ENCODE measurements at places on chromosomes 6 and 20.
A peak's percentile ranks its signal among the peaks of the same experiment; 100 is the strongest.

GRCh38 chr6:104130343-104130742 is 729.4 kb downstream of the HACE1 start:
- no peak for DNase-seq

DNA sequence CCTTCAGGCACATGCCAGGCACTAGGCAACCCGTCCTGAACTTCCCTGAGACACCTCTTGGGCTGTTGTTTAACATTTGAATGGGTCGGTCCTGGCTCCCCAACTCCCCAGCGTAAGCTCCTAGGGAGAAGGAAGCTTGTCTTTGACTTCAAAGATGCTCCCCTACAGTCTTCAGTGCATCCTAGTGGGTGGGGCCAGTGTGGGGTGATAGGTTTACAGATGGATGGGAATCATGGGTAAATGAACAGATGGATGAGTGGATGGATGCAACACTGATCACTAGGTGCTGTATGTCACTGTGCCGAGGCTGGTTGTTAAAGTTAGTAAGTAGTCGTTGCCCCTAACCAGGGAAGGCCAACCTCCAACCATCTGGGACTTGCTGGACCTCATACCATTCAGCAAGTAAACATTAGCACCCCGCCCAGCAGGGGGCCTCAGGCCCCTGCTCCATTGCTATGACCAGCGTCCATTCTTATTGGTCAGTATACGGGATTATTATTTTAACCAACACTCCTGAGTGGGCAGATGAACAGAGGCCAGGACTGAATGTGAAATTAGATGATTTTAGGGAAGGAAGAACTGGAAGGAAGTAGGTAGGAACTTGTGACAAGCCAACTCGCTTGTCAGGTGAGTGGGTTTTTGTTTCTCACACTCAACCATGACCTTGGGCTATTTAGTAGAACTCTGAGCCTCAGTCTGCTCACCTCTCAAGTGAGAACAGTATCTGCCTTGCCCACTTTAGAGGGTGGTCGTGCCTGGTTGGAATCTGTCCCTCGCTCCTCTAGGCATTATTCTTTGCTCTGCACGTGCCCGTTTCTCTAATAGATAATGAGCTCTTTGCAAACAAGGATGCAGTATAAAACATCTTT is 82.9 kb upstream of the FOXP4 start:
- peak; percentile 55 for DNase-seq

DNA sequence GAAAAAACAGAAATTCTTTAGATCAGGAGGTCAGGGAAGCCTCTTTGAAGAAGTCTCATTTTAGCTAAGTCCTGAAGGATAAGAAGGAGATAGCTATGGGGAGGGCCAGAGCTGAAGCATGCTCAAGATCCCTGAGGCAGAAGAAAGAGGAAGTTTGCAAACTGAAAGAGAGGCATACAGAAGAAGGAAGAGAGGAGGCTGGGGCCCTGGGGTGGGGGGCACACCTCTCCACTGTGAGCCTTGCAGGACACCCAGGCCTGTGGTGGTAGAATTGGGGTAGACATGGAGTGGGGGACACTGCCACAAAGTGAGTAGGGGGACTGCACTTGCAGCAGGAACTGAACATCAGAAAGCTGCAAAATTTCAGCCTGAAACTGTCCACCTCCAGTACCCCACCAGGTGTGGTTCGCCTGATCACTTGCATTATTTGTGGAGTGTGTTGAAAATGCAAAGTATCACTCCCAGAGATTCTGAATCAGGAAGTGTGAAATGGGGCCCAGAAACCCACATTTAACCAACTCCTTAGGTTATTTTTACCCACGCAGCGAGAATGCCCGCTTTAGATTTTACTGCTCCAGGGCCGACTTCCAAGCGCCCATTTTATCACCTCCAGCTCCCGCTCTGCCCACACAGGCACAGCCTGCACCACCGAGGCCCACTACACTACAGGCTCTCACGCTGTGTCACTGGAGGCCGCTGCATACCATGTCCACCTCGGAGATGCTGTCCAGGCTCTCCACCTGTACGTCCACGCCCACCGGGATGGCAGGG is 44.0 kb downstream of the GABRR2 start:
- no peak for DNase-seq

DNA sequence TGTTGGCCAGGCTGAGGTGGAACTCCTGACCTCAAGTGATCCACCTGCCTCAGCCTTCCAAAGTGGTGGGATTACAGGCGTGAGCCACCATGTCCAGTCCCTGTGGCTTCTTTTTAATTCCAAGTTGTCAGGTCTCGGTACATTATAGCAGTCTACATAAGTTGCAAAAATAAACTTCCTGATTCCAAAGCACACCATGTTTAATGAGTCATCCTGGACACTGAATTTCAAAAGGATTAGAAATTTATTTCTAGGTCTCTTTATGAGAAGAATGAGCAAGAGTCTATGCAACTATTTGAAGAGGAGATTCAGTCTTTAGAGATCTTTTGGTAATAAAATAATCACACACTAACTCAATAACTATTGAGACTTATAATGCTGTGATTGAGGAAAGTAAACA is 63.9 kb upstream of the MCHR2 start:
- DNase-seq, result no peak

GRCh38 chr6:157139054-157139708 is 184.1 kb downstream of the TMEM242 start:
- peak; percentile 34 for DNase-seq

DNA sequence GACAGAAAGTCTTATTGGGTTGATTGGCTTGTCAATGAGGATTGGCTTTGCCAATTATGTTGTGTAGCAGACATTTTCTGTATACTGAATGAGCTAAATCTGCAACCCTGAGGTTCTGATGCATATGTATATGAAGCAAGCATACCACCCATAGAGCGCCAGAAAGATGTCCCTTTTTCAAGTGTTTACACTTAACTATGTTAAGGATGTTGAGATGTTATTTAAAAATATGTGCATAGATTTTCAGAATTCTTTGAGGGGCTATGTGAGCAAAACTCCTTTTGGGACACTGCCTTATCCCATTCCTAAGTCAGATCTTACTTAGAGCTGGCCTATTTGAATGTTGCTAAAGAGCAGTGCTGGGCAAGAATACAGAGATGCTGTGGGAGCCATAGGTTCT is 1.9 kb downstream of the AIG1 start:
- no peak for DNase-seq

- no peak for DNase-seq
These were observed 70.8 kb downstream of the PSMG4 start for GRCh38 chr6:3329393-3330051.

DNA sequence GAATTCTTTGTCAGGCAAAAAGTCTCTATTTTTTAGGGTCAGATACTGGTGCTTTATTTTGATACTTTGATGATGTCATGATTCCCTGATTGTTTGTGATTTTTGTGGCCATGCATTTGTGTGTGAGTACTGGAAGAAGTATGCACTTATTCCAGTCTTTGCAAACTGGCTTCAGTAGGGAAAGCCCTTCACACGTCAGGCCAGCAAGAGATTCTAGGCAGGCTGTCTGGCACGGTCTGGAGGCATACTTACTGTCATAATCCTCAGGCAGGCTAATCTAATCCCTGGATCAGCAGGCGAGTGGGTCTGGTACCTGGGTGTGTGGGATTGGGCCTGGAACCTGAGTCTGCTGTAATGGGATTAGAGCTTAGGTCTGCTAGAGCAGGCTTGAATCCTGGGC is 391.8 kb upstream of the MMS22L start:
- no peak for DNase-seq

GRCh38 chr6:6661191-6661590 is 72.7 kb downstream of the LY86 start:
- peak; percentile 70 for DNase-seq

GRCh38 chr6:53647462-53648094 is 18.0 kb downstream of the KLHL31 start:
- DNase-seq, result no peak

DNA sequence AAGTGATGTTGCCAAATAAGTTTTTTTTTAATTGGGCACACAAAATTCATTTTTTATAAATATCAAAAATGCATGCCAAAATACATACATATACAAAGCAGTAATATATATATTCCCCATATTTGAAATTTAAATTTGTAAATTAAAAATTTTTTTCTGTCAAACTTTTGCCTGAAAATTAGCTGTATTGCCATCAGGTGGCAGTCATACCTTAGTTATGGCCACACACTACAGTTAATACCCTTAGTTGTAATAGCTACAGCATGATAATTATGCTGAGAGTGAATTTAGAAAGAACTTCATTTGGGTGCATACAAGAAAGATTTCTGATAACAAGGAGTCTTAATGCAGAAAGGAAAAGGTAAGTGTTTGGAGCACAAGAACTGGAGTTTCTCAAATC is 46.2 kb upstream of the SDHAF4 start:
- DNase-seq, result peak; percentile 40

DNA sequence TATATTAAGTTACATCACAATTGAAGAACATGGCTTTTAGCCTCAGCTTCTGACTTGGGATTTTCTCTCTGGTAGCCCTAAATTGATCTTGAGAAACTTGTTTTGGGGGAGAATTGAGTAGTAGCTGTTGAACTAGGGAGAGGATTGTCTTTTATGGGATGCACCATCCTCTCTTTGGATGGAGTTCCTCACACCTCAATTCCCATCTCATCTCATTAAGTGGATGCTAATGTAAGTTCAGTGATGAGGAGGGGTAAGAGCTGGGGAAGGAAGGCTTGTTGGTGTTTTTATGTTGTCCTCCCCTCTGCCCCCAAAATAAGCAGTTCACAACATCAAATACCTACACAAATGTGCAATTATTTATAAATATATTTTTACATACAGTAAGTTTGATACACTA is 4.0 kb downstream of the GJA1 start:
- peak; percentile 22 for DNase-seq

DNA sequence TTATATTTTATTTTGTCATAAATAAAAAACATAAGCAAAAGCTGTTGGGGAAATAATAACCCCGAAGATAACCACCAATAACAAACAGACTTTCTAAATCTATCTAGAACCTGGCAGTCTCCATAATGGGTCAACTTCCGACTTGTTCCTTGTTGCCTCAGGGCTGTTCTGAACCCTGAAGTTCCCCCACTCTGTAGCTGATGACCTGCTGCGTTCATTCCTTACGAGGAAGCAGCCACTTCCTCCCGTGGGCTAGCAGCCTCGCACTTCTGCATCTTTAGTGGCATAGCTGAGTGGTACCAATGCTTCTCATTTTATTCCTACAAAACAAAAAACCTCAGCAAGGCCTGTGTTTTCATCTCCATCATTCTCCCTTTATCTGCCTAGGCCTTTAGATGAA is 103.0 kb downstream of the PLEKHG1 start:
- no peak for DNase-seq

GRCh38 chr6:12590901-12591300 is 125.7 kb upstream of the PHACTR1 start:
- no peak for DNase-seq

DNA sequence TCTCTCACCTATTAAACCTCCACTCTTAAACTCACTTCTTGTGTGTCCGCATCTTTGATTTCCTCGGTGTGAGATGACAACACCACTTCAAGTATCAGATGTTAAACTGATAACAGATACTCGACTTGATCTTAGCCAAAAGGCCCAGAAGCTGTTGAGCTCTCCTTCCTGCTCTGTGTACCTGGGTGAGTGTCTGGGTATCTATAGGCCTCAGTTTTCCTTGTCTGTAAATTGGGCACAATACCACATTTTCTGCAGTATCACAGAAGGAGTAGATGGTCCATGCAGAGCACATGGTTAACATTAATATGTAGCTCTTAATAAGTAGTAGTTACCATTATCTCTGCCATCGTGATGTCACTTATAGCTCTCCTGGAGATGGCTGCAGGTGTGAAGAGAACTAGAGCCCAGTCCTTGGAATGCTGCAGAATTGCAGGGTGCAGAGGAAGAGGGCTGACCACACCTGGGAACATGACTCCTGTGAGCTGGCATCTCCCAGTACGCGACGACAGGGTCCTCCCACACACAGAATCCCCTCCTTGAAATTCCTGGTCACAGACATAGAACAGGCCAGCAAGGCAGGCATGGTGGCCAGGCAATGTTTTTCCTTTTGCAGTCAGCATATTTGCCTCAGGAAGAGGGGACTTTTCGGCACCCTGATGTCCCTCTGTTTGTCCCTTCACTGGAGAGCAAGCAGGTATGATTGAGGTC is 110.3 kb upstream of the SNX9 start:
- no peak for DNase-seq

- DNase-seq, result peak; percentile 57
These were observed 5.0 kb downstream of the FOXP4 start for GRCh38 chr6:41551086-41551700.

DNA sequence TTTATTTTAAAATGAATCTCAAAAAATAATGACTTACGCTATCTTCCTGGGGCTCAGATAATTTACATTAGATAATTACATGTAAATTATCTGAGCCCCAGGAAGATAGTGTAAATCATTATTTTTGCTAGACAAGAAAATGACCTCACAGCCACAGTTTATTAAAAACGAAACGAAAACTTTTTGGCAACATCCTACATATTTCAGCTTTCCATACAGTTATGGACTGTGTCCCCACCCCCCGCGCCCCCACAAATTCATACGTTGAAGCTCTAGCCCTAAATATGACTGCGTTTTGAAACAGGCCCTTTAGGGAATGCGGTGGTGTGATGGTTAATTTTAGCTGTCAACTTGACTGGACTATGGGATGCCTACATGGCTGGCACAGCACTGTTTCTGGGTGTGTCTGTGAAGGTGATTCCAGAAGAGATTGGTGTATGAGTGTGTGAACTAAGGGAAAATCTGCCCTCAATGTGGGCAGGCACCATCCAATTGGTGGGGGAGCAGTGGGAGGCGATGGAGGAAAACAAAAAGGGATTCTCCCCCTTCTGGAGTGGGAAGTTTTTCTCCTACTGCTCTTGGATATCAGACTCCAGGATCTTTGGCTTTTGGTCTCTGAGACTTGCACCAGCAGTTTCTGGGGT is 52.6 kb downstream of the TRPC4AP start:
- DNase-seq, result no peak

All from NCI-H69 (cell line).